ENCODE measurements at places on chromosomes 1 and 21.

- DNase-seq: no peak
These were observed 194.6 kb downstream of the SLC45A1 start for GRCh38 chr1:8512504-8512903.

DNA sequence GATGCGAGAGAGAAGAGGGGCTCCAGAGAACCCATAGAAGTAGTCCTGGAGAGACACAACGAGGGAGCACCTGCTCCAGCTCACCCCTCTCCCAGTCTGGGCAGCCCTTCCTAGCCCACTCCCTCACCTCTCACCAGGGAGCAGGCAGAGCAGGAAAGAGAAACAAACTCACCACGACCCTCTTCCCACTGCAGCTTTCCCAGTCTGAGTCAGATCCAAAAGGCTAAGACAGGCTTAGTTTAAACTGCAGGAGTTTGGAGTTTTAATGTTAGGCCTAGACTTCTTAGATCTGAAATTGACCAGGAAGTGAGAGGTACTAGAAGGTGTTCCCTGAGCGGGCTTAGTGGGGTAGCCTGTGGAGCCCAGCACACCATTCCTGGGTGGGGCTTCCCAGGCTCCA lies 29.6 kb downstream of the SLC1A7 start:
- no peak for DNase-seq

DNA sequence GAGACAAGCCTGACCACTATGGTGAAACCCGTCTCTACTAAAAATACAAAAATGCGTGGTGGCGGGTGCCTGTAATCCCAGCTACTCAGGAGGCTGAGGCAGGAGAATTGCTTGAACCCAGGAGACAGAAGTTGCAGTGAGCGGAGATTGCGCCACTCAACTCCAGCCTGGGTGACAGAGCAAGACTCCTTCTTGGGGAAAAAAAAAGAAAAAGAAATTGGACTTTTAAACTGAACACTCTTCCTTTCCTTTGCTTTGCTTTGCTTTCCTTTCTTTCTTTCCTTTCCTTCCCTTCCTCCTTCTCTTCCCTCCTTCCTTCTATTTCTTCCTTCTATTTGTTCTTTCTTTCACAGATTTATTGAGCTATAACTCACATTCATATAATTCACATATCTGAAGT lies 43.3 kb upstream of the PUM1 start:
- DNase-seq: no peak

DNA sequence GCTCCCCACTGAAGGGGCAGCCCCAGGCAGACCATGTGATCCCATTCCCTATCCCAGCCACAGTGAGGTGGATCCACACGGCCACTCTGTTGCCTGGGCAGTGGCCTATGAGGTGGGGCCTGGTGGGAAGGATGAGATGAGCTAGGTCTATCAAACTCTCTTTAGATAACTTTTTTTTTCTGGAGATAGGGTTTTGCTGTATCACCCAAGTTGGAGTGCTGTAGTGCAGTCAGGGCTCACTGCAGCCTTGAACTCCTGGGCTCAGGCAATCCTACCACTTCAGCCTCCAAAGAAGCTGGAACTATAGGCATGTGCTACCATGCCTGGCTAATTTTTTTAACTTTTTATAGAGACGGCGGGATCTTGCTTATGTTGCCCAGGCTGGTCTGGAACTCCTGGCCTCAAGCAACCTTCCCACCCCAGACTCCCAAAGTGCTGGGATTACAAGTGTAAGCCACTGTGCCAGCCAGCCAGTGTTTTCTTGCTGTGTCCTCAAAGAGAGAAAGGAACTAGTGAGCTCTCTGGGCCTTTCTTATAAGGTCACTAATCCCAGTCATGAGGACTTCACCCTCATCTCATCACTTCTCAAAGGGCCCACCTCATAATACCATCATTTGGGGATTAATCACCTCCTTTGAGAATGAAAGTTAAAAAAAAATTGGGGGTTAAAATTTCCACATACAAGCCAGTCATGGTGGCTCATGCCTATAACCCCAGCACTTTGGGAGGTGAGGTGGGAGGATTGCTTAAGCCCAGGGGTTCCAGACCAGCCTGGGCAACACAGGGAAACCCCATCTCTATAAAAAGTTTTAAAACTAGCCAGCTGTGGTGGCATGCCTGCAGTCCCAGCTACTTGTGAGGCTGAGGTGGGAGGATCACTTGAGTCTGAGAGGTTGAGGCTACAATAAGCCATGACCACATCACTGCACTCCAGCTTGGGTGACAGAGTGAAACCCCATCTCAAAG lies 36.6 kb downstream of the H3-3A start:
- DNase-seq: no peak

- DNase-seq: no peak
These were observed 33.5 kb upstream of the ITPKB start for GRCh38 chr1:226772446-226773139.

DNA sequence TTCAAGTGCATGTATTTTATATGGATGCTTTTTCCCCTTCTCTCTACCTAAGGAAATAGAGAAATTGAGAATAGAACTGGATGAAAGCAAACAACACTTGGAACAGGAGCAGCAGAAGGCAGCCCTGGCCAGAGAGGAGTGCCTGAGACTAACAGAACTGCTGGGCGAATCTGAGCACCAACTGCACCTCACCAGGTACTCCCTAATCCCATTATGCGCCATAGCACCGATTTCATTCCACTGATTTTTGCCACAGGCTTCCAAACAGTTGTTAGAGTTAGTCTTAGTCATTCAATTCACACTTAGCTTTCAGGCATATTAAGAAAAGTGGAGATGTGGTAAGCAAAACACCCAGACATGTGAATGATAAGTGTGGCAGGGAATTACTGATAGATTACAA lies 122.8 kb downstream of the SDCCAG8 start:
- no peak for DNase-seq

DNA sequence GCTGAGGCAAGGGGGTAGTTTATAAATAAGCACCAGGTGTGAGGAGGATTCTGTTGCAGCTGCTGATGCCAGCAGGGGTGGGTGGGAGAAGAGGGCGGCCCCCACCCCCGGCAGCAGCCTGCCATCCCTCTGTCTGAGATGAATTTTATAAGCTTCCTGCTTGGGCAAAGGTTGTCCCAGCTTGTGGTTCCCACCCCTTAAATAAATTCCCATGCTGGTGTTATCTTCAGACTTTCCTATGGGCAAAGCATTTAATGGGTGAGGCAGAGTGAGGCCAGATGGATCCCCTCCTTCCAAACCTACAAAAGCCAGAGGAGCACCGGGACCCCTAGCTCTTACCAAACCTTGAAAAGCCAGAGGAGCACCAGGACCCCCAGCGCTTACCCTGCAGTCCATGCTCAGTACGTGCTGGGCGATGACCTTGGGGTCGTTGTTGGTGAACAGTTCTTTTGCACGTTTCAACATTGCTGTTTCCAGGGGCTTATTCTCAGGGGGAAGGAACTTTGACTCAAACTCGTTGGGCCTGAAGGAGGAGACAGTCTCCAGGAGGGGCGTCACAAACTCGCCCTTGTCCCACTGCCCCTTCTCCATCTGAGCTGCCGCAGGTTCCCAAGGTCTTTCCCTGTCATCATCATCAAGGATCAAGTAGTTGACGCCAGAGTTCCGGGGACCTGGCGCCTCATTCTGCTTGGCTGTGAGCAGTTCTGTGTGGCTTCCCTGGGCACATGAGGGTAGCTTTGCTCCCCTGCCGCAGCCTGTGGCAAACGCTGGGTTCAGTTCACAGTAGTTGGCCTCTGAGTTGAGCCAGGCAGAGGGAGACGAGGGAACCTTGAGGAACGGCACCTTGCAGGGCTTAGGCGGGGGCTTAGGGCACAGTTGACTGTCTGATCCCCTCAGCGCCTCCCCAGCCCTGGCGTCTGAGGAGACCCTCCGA lies 99.5 kb downstream of the BCAR3 start:
- DNase-seq: no peak

DNA sequence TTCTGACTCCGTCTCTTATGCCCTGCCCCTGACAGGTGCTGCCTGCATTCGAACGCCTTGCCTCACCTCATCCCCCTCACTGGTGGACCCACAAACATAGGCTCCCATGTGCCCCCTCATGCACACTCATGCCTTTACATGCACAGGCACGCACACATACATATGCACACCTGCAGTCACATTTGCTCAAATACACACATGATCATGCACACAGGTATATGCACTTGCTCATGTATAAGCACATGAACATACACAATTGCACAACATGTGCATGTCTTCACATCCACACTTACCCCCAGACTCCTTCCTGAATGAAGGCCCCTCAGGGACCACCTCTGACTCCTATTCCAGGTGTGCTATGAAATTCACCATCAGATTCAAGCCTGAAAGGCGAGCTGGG lies 506.9 kb downstream of the PTPRU start:
- no peak for DNase-seq

- peak; percentile 17 for DNase-seq
These were observed 730 bp downstream of the CDC42SE1 start for GRCh38 chr1:151058692-151059091.

DNA sequence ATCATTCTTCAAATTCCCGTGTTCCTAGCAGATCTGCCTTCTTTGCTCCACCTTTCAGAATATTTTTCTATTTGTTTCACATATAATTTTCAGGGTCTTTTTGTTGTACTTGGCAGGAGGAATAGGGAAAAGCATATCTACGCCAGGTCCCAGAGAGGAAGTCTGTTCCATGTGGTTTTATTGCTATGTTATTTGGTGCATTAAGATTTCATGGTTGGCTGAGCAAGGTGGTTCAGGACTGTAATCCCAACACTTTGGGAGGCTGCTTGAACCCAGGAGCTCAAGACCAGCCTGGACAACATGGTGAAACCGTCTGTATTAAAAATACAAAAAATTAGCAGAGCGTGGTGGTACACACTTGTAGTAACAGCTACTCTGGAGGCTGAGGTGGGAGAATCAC lies 36.1 kb downstream of the COL6A1 start:
- DNase-seq: no peak

- DNase-seq: no peak
These were observed 95.2 kb downstream of the PTPN14 start for GRCh38 chr1:214455971-214456867.

DNA sequence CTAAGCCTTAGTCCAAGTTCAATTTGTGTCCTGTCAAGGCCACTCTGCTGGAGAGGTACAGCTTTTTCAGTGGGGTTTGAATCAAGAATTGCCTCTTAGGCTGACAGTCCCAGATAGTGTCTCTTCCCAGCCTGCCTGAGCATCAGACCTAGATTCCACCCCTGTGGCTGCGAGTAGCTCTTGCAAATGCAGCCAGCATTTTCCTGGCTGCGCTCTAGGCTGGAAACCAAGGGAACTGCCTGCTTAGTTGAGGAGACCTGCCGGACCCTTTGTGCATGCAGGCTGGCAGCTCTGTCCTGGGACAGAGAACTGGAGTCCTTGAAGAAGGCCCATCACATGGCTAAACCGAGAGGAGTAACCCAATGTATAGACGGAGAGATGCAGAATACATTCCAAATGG lies 293.7 kb downstream of the PCP4 start:
- no peak for DNase-seq

GRCh38 chr21:44375281-44375651 lies 21.8 kb downstream of the TRPM2 start:
- no peak for DNase-seq

GRCh38 chr21:35071347-35071746 lies 22.2 kb upstream of the RUNX1 start:
- DNase-seq: no peak

- no peak for DNase-seq
These were observed 9.2 kb upstream of the GJB5 start for GRCh38 chr1:34745666-34746065.

DNA sequence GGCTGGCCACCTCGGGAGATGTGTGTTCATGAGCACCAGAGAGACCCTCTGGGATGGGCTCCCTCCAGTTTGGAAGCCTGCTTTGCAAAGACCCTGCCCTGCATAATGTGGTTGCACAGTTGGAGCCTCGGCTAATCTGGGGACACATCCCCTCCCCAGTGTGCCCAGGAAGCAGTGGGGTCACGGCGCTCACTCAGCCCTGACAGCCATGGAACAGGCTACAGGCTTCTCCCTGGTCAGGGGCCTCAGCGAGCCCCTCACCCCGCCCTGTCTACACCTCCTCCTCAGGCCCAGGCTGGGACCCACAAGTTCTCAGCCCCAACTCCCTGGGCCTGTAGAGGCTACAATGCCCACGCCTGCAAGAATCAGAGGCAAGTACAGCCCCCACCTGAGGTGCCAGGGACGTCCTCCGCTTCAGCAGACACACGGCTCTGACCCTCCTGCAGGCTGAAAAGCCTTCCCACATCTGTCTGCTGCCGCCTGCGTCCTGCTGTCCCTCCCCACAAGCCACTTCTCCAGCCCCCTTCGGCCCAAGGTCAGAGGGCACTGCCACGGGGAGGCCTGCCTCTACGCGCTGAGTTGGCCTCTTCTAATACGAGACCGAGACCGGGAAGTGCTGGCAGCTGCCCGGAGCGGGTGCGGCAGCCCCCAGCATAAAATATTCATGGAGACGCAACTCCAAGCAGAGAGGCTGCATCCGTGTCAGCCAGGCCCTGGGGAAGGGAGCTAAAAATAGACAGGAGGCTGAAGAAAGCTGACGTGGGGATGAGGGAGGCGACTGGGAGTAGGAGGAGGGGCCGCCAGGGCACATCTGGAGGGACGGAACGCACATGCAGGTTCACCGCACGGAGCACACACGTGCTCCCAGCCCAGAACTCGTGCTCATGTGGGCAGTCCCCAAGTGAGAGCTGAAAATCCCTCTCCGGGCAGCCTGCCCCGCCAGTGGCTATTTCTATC lies 15.2 kb upstream of the GPR153 start:
- DNase-seq: no peak

GRCh38 chr1:91872000-91872399 lies 14.0 kb downstream of the TGFBR3 start:
- DNase-seq: no peak

DNA sequence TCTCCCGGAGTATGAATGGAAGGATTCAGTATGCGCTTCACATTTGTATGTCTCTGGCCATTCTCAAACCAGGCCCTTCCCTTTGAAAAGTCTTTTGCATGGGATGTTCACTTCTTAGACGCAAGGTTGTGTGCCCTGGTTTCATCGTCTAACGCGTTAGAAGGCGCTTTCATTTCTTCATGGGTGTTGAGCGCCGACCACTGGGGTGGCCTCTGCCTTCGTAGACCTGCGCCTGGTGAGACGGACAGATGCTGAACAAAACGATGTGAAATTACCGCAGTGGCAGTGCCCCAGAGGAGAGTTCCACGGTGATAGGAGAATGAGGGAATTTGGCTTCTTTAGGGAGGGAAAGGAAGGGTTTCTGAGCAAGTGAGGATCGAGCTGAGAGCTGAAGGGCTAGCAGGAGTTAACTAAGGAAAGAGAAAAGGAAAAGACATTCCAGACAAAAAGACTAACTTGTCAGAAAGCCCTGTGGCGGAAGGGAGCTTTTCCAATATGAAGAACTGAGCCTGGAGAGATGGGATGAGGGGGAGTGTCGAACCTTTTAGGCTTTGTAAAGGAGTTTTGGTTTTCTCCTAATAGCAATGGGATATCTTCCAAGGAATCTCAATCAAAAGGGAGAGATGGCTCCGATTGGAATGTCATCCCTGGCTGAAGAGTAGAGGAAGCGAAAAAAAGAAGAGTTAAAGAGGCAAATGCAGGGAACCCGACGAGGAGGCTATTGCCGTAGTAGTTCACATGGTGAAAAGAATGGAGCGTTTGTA lies 951 bp downstream of the GGPS1 start:
- peak; percentile 57 for DNase-seq

DNA sequence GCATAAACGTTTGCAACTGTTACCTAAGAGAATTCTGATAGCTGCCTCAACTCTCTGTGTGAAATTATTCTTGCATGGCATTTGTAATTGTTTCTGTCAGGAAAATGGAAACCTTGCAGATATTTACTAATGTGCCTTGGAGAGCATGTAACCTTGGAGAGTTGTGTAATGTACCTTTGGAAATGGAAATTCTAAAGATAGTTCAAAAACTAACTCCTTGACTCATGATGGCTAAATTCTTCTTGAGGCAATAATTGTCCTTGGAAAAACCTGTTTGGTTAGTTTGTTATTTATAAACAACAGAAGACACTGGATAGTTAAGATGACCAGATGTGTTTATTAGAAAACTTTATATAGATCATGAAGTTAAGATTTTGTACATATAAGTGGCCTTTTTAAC lies 1033.8 kb downstream of the PLA2G4A start:
- DNase-seq: no peak

Data from hippocampal formation (tissue), 2 donors.